ENCODE measurements at places on chromosomes 1 and 21.
A peak's percentile ranks its signal among the peaks of the same experiment; 100 is the strongest.

DNA sequence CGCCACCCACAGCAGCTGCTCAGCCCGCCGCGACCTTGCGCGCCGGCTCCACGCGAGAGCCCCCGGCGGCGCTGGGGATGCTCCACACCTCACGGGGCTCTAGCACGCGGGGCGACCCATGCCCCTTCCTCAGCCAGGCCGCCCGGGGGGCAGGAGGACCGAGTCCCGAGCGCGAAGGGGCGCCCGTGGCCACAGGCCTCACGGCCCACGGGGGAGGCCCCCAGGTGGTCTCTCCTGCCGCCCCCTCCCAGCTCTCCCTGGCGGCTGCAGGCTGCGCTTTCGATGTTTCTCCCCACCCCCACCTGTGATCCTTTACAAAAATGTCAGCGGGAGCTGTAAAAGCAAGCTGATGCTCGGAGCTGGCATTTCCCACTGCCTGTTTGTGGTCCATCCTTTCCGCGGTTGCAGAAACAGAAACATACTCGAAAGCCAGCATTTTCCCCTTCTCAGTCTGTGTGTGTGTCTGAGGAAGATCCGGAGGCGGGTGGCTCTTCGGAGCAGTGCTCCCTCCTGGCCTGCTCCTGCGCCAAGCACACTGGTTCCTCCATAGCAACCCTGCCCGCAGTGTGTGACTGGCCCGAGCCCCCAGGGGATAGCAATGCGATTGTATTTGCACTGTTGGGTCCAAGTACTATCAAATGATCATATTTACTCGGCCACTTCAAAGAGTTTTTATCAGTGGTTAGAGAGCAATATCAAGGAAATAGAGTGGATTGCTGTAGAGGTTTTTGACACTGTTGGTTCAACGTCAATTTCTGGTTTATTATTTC is 2.1 kb downstream of the KIF26B start:
- no peak for DNase-seq

DNA sequence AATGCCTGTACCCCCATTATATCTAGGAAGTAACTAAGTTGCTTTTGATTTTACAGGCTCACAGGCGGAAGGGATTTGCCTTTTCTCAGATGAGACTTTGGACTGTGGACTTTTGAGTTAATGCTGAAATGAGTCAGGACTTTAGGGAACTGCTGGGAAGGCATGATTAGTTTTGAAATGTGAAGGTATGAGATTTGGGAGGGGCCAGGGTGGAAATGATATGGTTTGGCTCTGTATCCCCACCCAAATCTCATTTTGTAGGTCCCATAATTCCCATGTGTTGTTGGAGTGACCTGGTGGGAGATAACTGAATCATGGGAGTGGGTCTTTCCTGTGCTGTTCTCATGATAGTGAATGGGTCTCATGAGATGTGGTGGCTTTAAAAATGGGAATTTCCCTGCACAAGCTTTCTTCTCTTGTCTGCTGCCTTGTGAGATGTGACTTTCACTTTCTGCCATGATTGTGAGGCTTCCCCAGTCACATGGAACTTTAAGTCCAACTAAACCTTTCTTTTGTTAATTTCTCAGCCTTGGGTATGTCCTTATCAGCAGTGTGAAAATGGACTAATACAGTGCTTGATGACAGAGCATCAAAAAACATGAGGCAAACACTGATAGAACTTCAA is 1119.5 kb downstream of the PLA2G4A start:
- no peak for DNase-seq

DNA sequence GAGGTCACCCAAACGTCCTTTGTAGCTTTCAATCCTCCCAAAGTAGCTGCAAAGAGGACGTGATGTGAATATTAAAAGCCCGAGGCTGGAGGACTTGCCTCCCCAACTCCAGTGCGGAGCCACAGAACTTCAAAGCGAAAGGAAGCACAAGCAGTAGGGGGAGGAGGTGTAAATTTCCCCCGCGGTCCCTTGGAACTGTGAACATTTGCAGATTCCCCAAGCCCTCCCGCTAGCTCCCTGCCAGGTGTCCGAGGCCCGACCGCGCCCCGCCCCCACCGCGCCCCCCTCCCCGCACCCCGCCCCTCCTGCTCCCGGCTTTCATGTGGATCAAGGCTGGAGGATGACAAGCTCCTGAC is 41.5 kb upstream of the HAO2 start:
- peak; percentile 1 for DNase-seq

DNA sequence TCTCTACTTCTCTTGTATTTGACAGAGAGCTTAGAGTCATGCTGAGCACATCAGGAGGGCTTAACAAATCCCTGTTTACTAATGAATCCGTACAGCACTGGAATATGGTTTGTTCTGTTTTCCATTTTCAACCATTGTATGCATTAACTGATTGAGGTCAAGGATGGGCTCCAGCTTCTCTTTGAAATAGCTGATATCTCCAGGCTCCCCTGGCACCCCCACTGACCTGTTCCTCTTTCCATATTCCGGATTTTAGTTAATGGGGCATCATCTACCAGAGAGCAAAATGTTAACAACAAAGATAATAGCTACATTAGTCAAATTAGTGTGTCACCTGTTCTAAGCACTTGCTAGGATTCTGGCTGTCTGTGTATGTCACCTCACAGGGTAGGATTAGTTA is 57.6 kb downstream of the NENF start:
- DNase-seq, result no peak

GRCh38 chr1:10629091-10629815 is 154.5 kb downstream of the PEX14 start:
- DNase-seq, result no peak

DNA sequence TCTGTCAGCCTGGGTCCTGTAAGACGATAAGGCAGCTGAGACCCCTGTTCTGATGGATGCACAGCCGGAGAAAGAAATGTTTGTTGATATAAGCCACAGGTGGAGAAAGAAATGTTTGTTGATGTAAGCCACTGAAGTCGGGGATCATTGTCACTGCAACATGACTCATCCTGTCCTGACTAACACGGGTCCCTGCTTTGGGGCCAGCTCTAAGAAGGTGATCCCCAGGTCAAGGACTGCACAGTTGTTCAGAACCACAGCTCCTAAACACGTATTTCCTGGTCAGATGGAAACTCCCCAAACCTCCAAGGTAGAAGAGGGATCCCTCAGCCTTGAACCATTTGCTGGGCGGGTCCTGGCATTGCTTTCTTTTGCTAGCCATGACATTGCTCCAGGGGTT is 86.4 kb upstream of the IGSF21 start:
- no peak for DNase-seq

GRCh38 chr1:154767315-154768240 is 102.5 kb downstream of the KCNN3 start:
- DNase-seq, result no peak

- no peak for DNase-seq
Measured at GRCh38 chr1:9037476-9038337, 11.5 kb upstream of the SLC2A7 start.

GRCh38 chr1:196366817-196367495 is 241.3 kb downstream of the KCNT2 start:
- DNase-seq, result no peak

DNA sequence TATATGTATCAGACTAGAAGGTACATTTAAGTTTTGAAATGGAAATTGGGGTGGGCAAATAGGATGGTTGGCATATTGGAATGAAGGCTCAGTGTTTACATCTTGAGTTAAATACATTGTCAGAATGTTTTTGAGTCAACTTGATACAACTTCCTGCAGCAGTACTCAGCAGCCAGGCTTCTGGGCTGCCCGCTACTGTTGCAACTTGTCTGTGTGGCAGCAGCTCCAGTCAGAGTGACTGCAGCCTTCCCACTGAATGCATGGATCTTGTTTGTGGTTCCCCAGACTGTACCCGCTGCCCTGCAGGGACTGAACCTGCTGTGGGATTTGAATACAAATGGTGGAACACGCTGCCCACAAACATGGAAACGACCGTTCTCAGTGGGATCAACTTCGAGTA is 24.9 kb upstream of the SARS1 start:
- no peak for DNase-seq

DNA sequence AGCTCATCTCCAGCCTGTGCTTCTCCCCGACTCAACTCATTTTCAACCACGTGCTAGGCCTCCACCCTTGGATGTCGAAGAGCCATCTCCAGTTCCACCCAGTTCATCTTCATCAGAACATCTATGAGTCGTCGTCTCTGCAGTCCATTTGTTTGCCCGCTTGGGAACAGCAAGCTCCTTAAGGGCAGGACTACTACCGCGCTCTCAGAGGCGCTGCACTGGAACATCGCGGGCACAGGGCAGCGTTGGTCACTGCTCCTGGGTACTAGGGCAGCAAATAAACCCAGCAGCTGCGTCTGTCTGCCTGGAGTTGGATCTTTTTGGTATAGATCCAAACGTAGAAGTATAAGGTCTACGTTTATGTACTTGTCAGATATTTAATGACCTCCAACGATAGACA is 478 bp upstream of the PRDM2 start:
- DNase-seq, result peak; percentile 3

DNA sequence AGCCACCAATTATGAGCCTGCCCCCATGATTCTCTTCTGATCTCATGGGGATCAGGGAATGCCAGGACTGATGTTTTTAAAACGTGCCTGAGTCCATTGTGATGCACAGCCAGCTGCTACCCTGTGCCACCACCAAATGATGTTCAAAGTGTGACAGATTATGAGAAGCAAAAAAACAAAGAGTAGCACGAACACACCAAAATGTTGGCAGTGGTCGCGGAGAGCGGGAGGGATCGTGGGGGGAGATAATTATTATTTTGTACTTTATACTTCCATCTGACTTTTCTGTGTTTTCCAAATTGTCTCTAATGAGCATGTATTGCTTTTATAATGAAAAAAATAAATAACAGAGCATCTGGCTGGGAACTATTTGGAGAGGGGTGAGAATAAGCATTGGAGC is 50.5 kb downstream of the EPHB2 start:
- no peak for DNase-seq

GRCh38 chr1:51653127-51653526 is 36.2 kb downstream of the OSBPL9 start:
- no peak for DNase-seq

DNA sequence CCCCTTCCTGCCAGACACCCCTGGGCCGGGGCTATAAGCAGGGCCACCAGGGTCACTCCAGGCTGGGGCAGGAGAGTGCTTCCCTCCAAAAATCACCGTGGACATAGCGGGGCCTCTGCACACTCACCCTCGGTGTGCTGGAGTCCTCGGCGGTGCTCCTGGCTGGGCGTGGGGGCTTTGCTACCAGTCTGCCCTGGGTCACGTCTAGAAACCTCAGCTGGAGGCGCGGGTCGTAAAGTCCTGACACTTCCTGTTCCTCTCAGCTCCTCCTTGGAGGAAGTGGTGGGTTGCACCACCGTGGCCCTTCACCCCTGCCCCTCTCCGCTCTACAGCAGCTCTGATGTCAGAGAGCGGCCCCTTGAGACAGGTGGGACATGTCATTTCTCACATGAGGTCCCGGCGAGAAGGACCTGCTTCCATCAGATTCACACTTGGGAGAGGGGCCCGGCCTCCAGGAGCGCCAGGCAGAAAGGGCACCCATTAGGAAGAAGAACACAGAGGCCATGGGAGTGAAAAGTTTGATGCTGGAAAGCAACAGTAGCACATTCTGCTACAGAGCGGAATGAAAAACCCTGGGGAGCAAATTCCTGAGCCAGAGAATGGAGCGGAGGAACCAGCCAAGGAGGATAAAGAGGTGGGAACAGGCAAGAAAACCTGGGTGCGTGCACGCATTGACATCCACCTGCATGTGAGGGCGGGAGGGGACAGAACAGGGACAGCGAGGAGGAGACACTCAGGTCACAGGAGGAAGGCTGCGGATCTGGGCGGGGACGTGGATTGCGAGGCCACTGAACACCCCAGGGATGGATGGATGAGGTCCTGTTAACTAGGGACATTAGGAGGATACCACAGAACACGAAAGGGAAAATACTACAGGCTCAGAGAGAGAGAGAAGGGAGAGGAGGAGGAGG is at the start of gene ITGB2:
Gene ITGB2, minus strand, starts transcription at position 206 of the 911 bp plus-strand sequence. CDS start 10,117 bp downstream, outside the sequence.
- DNase-seq, result peak; percentile 61

- DNase-seq, result no peak
Measured at GRCh38 chr1:174819596-174819995, 180.2 kb upstream of the CACYBP start.

DNA sequence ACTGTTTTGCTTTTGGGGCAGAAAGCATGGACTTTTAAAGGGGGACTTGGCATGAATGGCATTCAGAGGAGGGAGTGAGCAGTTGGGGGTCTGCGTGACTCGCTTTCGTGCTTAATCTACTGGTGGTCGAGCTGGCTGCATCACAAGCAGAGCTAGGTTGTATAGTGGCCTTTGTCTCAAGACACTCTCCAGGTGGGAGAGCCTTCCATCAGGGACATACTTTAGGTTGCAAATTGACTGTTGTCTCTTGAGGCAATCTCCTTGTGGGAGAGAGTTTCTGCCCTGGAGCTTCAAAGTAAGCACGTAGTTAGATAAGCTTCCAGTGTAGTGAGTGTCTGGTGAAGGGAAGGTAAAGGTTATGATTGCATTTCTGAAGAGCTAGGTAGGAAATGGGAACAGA is 93.9 kb downstream of the C1orf21 start:
- DNase-seq, result no peak

GRCh38 chr1:198845271-198845670 is 206.4 kb downstream of the PTPRC start:
- DNase-seq, result no peak

DNA sequence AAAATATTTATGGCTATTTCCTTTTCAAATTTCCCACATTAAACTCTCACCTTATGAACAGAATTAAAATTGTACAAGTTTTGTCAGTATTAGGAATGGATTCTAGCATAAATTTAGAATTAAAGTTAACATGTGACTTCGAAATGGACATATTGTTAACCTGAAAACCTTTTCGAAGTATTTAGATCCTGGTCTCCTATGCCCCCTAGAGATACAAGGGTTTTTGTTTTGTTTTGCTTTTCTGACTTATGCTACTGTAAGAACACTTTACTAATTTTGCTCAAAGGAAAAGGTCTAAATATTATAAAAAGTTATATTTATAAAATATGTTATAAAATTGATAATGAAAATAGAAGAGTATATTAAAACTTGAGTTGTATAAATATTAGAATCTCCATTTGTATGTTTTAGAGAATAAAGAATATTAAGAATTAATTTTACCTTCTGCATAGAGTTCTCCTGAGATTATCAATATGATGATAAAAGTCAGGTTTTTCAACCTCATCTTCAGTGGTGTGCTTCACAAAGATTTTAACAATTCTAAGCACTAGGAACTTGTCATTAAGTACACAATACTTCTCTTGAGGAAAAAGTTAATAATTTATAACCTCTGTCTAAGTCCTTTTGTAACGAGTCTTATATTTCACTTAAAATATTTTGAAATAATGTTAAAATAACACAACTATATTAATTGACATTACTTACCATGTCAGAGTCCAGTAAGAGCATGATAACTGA is at the start of gene F13B:
Gene F13B, minus strand, starts transcription at position 542 of the 738 bp plus-strand sequence. Its CDS starts 37 bp downstream, at position 505.
- DNase-seq, result no peak

DNA sequence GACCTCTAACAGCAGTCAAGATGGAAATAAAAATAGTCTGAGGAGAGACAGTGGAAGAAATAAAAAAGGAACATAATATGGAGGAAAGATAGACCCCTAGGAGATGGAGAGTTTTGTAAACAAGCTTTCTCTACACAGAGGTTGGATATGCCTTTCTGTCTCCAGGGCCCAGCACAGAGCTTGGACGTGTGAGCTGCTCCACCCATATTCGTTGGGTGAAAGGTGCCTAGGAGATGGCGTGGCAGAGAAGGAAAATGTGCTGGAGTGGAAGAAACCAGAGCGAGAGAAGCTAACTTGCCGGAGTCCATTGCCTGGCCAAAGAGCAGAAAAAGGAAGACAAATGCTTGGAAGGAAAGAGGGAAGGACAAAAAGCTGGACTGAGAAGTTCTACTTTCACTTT is 78.3 kb upstream of the LMO4 start:
- no peak for DNase-seq

GRCh38 chr1:94542088-94542870 is 720 bp upstream of the F3 start:
- peak; percentile 2 for DNase-seq
